Neural crest cell (in vitro differentiated cells): ENCODE measurements at places on chromosomes 7 and 10.

GRCh38 chr7:78345979-78346378, 547.4 kb downstream of the PHTF2 start:
- no peak overlapping the region for H3K4me3 ChIP-seq
- no peaks in the 10 kb centered on the region for H3K36me3 ChIP-seq
- DNase-seq: no peak
- peaks cover 4% of the 10 kb centered on the region for H3K4me1 ChIP-seq

DNA sequence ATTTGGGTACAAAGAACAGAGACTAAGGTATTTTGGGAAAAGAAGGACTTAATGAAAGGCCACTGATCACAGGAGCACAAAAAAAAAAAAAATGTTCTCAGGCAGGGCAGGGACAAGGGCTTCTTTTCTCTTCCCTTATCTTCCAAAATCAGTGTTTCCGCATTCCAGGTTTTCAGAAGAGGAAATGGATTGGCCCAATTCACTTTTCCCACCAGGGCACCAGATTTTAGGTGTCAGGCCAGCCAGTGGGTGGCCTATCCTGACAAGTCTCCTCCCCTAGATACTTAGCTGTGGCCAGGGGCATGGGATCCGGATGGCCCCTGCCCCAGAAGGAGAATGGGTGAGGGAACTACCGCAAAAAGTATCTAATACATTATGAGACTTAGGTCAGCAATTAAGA, 88.9 kb upstream of the WAC start:
- DNase-seq: no peak
- H3K36me3 ChIP-seq: no peaks in the 10 kb centered on the region
- H3K27ac ChIP-seq: no peak overlapping the region
- H3K27me3 ChIP-seq: no peaks in the 10 kb centered on the region

DNA sequence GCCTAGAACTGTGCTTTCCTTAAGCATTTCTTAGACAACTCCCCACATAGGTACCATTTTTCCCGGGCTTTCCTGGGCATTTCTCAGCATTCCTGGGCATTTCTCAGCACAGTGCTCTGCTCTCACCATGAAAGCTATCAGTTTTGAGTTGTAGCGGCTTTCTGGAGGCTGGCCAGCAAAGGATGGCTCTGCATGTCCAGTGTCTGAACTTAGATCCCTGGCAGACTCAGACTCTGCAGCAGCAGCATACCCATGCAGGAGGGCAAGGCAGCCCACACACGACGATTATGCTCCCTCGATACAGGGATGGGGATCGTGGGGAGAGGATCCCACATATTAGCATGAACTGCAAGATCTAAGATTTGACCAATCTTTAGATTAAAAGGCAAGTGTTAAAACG, 248.9 kb upstream of the MKI67 start:
- DNase-seq: no peak
- H3K4me1 ChIP-seq: no peaks in the 10 kb centered on the region
- H3K27me3 ChIP-seq: peaks cover 22% of the 10 kb centered on the region
- no peak overlapping the region for H3K4me3 ChIP-seq

DNA sequence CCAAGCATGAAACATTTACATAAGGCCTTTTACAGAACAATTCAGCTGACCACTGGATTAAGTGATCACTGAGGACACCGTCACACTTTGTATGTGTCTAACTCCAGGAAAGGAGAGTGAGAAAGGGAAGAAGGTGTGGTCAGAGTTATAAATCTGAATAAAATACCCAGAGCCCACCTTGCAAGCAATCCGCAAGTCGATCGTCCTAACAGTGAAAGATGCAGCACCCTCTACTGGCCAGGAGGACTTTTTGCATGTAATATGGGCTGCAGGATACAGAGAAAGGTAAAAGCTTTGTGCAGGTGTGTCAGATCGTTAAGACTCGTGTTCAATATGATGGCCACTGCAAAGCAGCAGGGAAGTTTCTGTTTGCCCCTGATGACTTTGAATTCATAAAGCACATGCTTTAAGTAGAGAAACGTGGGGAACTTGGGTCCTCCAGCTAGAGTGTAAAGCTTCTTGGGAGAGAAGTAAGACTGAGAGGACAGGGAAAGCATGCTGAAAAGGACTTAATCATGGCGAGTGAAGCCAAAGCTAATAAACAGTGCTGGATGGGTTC, 68.5 kb upstream of the BMPER start:
- no peaks in the 10 kb centered on the region for H3K36me3 ChIP-seq
- no peak overlapping the region for H3K27ac ChIP-seq
- H3K4me3 ChIP-seq: no peak overlapping the region

GRCh38 chr10:124605001-124605370, 139.2 kb downstream of the FAM53B start:
- peak overlapping the region; percentile 91 for H3K27ac ChIP-seq
- H3K36me3 ChIP-seq: no peaks in the 10 kb centered on the region
- H3K27me3 ChIP-seq: no peaks in the 10 kb centered on the region

DNA sequence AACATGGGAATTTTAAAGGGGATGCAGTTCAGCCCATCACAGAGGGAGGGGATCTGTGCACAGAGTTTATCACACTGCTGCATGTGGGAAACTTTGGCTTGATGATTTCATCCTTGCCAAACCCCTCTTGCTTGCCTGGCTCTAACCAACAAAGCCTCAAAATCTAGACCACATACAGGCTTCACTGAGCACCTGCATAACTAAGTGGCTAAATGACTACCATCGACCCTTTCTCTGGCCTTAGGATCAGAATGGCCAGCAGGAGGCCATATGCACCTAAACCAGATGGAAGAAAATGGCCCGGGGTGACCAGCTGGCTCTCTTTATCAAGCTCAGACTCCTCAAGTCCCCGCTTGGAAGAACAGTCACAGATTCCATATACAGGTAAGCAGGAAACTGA, 15.6 kb upstream of the ZNF25 start:
- no peak for DNase-seq
- no peaks in the 10 kb centered on the region for H3K36me3 ChIP-seq
- H3K27ac ChIP-seq: no peak overlapping the region

- H3K4me3 ChIP-seq: no peak overlapping the region
- peaks cover 31% of the 10 kb centered on the region for H3K27me3 ChIP-seq
- H3K27ac ChIP-seq: no peak overlapping the region
- H3K4me1 ChIP-seq: peaks cover 22% of the 10 kb centered on the region
- DNase-seq: no peak
Observed at GRCh38 chr10:43693602-43694001, 44.9 kb upstream of the ZNF32 start.

DNA sequence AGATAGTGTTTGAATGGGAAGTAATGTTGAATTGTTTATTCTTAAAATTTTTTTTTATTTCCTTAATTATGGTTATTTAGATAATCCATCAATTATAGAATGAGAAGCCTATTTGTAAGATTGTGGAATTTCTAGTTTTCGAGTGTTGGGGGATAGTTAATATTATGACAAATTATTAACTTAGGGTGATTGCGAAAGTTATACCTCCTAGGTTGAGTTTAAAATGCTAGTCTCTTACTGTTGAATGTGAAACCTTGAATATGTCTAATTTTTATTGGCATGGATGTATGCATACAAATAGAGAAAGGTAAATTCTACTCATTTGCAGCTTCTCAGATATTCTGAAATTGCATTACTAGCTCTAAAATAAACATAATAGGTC, 43.2 kb downstream of the BICC1 start:
- no peak overlapping the region for H3K4me3 ChIP-seq
- H3K27ac ChIP-seq: no peak overlapping the region
- DNase-seq: no peak
- peaks cover 7% of the 10 kb centered on the region for H3K36me3 ChIP-seq
- H3K4me1 ChIP-seq: no peaks in the 10 kb centered on the region

- H3K27ac ChIP-seq: no peak overlapping the region
- no peaks in the 10 kb centered on the region for H3K4me1 ChIP-seq
- H3K27me3 ChIP-seq: no peaks in the 10 kb centered on the region
- H3K36me3 ChIP-seq: peaks cover 2% of the 10 kb centered on the region
Observed at GRCh38 chr7:153258686-153259085, 499.1 kb downstream of the ACTR3B start.

- no peak overlapping the region for H3K4me3 ChIP-seq
- H3K36me3 ChIP-seq: peaks cover 11% of the 10 kb centered on the region
- H3K27ac ChIP-seq: no peak overlapping the region
- H3K4me1 ChIP-seq: peaks cover 12% of the 10 kb centered on the region
- DNase-seq: no peak
Observed at GRCh38 chr7:71784180-71784579, 628.0 kb downstream of the CALN1 start.

DNA sequence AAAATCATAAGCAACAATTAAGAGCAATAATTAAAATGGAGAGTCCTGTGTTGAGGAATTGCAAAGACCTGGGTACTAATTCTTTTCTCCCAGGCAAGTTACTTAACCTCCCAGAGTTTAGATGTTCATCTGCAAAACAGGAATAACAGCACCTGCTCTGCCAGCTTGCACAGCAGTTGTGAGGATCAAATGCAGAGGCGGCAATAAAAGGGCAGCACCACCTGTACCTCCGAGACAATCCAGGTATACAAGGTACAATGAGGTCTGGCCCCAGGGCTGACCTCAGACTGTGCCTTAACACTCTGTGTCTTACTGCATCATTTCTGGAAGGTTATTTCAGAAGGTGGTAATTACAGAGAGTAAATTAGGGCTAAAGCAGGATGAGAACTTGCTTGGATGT, 14.5 kb upstream of the FAM204A start:
- DNase-seq: no peak
- no peak overlapping the region for H3K27ac ChIP-seq
- H3K4me3 ChIP-seq: no peak overlapping the region
- H3K36me3 ChIP-seq: no peaks in the 10 kb centered on the region

DNA sequence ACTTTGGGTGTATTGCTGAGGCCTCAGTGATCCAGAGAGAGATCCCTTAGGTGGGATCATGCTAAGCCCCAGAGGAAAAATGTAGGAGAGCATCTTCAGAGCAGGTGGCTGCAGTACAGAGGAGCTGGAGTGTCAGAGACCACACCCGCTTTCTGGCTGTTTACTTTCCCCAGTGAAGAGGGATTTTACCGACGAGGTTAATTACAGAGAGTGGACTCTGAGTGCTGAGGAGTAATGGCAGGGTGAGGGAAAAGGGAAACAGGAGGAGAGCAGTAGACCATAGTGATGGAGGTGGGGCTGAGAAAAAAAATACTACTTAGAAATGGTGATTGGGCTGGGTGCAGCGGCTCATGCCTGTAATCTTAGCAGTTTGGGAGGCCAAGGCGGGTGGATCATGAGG, 43.3 kb upstream of the HBP1 start:
- no peak overlapping the region for H3K27ac ChIP-seq
- H3K4me1 ChIP-seq: peaks cover 8% of the 10 kb centered on the region
- H3K36me3 ChIP-seq: no peaks in the 10 kb centered on the region
- no peak for DNase-seq

GRCh38 chr7:24018331-24018730, 265.7 kb upstream of the NPY start:
- H3K4me3 ChIP-seq: no peak overlapping the region
- no peak overlapping the region for H3K27ac ChIP-seq
- no peak for DNase-seq
- H3K27me3 ChIP-seq: no peaks in the 10 kb centered on the region
- H3K36me3 ChIP-seq: no peaks in the 10 kb centered on the region
- H3K4me1 ChIP-seq: peaks cover 11% of the 10 kb centered on the region

GRCh38 chr10:121803611-121804010, 124.2 kb downstream of the ATE1 start:
- DNase-seq: no peak
- H3K4me3 ChIP-seq: no peak overlapping the region
- H3K36me3 ChIP-seq: peaks cover 3% of the 10 kb centered on the region

DNA sequence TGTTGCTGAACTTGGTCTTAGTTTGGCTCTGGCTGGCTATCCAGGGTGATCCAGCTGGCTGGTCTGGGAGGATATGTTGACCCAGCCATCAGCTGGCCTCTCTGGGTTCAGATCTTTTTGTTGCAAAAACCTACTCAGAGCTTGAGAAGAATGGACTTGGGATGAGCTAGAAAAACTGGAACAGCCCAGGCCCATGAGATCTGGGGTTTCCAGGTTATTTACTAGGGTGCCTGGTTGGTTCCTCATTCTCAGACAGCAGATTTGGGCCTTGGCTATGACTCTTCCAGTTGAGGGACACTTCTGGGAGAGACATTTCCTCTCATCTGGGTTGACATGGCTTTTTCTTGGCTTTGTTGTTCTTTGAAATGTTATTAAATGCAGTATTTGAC, 116.6 kb downstream of the ADCY1 start:
- H3K4me3 ChIP-seq: no peak overlapping the region
- no peaks in the 10 kb centered on the region for H3K27me3 ChIP-seq
- no peaks in the 10 kb centered on the region for H3K4me1 ChIP-seq
- DNase-seq: no peak

GRCh38 chr7:417973-418601, 101.6 kb downstream of the PDGFA start:
- H3K27ac ChIP-seq: no peak overlapping the region
- no peaks in the 10 kb centered on the region for H3K4me1 ChIP-seq
- no peak for DNase-seq
- H3K4me3 ChIP-seq: no peak overlapping the region
- no peaks in the 10 kb centered on the region for H3K27me3 ChIP-seq

GRCh38 chr7:111168182-111168581, 77.3 kb downstream of the LRRN3 start:
- DNase-seq: no peak
- no peaks in the 10 kb centered on the region for H3K36me3 ChIP-seq
- no peak overlapping the region for H3K27ac ChIP-seq
- H3K27me3 ChIP-seq: no peaks in the 10 kb centered on the region
- H3K4me3 ChIP-seq: no peak overlapping the region

DNA sequence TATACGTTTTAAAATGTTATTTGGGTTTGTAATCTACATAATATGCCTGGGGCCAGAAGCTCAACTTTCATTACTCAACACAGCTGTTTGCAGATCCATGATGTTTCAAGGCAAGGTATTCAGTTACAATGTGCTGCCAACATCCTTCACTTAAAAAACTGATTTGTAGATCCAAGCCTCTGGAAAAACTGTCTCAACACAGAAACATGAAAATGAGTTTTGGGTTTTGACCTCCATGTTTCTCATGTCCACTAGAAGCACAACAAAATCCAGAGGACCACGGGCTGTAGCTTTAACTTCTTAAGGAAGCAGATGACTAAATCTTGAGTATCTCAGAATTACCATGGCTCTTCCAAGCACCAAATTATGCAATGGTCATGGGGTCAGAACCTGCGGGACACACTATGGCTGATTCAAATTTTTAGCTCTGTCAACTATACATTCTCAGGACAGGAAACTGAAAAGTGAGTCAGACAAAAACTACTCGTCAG, 247.1 kb upstream of the GRB10 start:
- no peak overlapping the region for H3K4me3 ChIP-seq
- no peaks in the 10 kb centered on the region for H3K36me3 ChIP-seq
- H3K27me3 ChIP-seq: no peaks in the 10 kb centered on the region
- H3K4me1 ChIP-seq: peaks cover 12% of the 10 kb centered on the region
- no peak for DNase-seq

- H3K36me3 ChIP-seq: no peaks in the 10 kb centered on the region
- no peak overlapping the region for H3K4me3 ChIP-seq
- H3K27ac ChIP-seq: peak overlapping the region; percentile 73
- H3K27me3 ChIP-seq: no peaks in the 10 kb centered on the region
- peaks cover 31% of the 10 kb centered on the region for H3K4me1 ChIP-seq
Observed at GRCh38 chr7:93015779-93016481, 101.8 kb downstream of the SAMD9 start.

- DNase-seq: no peak
- no peak overlapping the region for H3K27ac ChIP-seq
- H3K4me3 ChIP-seq: no peak overlapping the region
- peaks cover 6% of the 10 kb centered on the region for H3K4me1 ChIP-seq
- no peaks in the 10 kb centered on the region for H3K27me3 ChIP-seq
- no peaks in the 10 kb centered on the region for H3K36me3 ChIP-seq
Observed at GRCh38 chr7:11630355-11630754, 201.6 kb downstream of the THSD7A start.
